Caco-2 (cell line): ENCODE measurements at places on chromosomes 1 and 21.

DNA sequence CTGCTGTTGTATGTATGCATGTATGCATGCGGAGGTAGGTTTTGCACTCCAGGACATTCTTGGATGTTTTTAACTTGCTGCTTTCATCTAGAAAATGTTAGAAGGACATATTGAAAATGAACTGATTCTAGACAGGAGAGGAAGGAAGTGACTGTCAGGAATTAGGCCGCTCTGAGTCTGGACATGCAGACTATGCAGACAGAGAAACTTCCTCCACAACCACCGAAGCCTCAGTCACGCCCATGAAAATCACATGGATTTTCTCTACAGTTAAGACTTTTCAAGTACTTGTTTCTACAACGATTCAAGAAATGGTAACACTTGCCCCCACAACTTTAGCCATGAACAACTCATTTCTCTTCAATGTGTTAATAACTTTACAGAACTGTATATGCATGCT is 211.1 kb downstream of the SMYD3 start:
- no peak for DNase-seq

- no peak for DNase-seq
Observed at GRCh38 chr1:198231779-198232178, 75.0 kb downstream of the NEK7 start.

DNA sequence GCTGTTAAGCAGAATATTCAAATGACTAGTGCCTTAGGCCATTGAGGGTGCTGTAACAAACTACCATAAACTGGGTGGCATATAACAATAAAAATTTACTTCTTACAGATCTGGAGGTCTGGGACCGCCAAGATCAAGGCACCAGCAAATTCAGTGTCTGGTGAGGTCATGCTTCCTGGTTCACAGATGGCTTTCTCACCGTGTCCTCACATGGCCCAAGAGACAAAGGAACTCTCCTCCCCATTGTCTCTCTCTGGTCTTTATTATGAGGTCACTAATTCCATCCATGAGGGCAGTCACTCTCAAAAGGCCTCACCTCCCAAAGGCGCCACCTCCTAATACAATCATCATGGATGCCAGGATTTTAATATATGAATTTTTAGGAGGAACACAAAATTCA is 127.3 kb downstream of the GABPA start:
- DNase-seq, result no peak

DNA sequence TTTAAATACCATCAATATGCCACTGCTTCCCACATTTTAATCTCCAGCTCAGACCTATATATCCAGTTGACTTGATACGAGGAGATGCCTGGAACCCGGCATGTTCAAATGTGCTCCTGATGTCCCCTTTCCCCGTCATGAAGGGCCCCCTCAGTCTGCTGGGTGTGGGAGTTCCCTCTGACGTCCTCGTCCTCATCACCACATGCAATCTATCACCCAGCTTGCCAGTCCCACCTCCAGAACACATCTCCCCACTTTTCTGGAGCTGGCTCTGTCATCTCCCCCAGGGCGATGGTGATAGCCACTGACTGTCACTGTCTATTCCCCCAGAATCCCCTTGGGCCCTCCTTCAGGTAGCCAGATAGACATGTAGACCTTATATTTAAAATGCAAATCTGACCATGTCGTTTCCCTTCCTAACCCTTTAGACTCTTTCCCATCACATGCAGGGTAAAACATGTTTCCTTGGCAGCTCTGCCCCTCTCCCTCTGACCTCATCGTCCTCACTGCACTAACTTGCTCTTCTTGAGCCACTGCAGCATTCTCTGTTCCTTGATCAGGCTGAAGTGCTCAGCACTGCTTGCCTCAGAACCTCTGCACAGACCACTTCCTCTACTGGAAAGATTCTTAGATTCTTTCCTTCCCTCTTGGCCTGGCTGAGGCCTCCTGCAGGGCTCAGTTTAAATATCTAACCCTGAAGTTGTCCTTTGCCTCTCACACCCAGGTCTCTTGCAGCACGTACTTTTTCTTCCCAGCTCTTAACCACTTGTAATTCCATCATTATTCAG is 7.4 kb downstream of the AZIN2 start:
- no peak for DNase-seq

- DNase-seq, result no peak
Observed at GRCh38 chr21:35204125-35204524, 155.0 kb upstream of the RUNX1 start.

- DNase-seq, result no peak
Observed at GRCh38 chr1:48258106-48258505, 35.6 kb downstream of the SLC5A9 start.

GRCh38 chr1:178706432-178706831 is 18.6 kb upstream of the RALGPS2 start:
- no peak for DNase-seq

DNA sequence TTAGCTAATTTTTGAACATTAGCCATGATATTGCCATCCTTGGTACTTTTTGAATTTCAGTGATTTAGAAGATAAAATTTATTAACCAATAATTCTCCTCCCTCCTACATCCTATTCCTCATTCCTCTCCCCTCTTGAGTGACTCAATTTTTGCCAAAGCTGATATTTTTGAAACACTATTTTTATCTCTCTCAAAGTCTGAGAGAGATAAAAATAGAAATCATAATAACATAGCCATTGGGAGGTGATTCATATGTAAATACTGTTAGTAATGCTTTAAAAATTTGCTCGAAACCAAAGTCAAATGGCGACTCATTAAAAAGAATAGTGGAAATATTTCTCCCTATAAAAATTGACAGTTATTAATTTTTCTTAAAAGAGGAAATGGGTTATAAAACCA is 97.4 kb downstream of the PATJ start:
- DNase-seq, result no peak

GRCh38 chr1:48026701-48027532 is 29.7 kb upstream of the TRABD2B start:
- DNase-seq, result no peak

DNA sequence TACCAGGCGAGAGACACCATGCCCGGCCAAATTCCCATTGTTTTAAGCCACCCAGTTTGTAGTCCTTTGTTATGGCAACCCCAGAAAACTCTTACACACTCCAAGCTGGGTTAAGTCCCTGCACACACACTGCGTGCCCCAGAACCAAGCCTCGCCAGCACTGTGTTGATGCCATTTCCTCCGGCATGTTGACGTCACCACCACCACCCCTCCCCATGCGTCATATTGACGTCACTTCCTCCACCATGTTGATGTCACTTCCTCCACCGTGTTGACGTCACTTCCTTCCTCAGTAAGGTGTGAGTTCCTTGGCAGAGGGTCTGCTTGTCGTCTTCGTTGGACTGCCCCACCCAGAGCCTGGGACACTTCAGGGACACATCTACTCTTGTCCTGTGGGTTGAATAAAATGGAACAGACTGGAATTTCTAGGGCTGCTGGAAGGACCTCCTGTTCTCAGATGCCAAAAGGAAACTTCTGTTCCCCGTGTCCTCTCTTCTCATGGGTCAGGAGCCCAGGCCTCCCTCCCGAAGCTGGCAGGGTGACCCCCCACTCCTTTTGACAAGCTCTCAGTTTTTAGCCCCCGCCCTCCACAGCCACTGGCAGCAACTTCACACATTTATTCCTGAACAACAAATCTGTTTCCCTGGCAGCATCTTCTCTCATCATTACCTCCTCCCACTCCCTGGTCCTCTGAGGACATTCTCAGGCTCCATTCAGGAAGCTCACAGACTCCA is 643.3 kb downstream of the NPHP4 start:
- DNase-seq, result no peak

- no peak for DNase-seq
Observed at GRCh38 chr1:64196074-64196870, 7.2 kb upstream of the UBE2U start.

DNA sequence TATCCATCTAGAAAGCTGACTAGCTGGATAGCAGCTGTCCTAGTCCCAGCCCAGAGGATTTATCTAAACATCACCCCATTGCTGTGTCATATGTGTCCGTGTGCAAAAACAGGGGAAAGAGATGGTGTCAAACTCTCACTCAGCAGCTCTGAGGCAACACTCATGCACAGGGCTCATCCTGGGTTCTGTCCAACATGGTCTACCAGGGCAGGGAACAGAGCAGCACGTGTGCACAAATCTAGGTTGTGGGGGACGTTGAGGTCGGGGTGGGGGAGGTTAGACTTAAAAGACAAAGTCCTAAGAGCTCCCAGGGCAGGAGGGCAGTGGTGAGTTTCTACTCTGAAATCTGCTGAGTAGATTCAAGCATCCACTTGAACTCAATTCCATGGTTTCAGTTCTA is 16.2 kb downstream of the PI4KB start:
- DNase-seq, result no peak

GRCh38 chr1:58189453-58189852 is 357.1 kb downstream of the OMA1 start:
- no peak for DNase-seq

GRCh38 chr21:44598061-44598460 is 2.3 kb upstream of the KRTAP10-7 start:
- DNase-seq, result no peak

DNA sequence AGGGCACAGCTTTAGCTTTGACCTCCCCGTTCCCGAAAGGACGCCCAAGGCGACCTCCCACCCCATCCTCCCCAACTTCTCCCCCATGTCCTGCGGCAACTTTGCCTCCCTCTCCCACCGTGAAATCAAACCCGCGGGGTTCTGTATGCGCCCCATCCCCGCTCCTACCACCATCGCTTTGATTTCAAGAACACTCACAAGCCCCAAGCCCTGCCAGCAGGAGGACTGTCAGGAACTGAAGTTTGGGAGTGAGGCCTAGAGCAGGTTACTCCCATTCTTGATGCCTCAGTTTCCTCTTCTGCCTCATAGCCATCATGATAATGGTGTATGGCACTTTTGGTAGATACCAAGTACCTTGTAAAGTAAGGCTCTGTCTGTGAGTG is 2.3 kb downstream of the PTPRU start:
- no peak for DNase-seq

DNA sequence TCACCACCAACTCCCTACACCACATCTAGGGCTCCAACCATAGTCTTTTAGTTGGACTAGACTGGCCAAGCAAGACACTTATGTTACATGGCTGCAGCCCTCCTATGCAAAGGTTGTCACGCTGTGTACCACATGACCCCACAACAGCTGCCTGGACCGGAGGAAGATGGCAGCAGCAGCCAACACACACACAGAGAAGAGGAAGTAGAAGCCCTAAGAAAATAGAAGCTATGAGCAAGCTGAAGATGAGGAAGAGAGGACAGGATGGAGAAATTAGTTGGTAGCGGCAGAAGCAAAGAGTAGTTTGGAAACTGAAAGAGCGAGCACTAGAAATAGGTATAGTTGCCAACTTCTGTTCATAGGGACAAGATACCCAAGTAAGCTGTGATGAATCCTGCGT is 60.8 kb upstream of the RALGPS2 start:
- DNase-seq, result no peak

- no peak for DNase-seq
Observed at GRCh38 chr1:19138331-19138730, 71.7 kb downstream of the UBR4 start.

- DNase-seq, result no peak
Observed at GRCh38 chr1:115210302-115210711, 121.0 kb upstream of the TSPAN2 start.

GRCh38 chr21:37658817-37659458 is 257.3 kb downstream of the KCNJ6 start:
- no peak for DNase-seq

GRCh38 chr1:7783178-7783711 is 846 bp upstream of the PER3 start:
- peak; percentile 84 for DNase-seq

DNA sequence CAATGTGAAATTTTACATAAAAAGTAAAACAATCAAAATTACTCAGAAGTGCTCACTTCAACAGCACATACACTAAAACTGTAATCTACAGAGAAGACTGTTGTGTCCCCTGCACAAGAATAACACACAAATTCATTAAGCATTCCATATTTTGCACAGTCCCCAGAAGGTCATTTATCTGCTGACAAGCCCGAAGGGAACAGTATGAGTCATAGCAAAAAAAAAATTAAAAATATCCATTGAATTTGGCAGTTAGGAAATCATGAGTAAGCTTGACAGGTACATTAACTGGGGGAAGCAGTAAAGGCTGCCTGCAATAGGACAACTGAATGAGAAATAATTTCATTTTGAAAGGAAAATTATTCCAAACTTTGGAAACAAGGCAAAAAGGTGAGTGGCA is 3.3 kb upstream of the CACYBP start:
- no peak for DNase-seq

DNA sequence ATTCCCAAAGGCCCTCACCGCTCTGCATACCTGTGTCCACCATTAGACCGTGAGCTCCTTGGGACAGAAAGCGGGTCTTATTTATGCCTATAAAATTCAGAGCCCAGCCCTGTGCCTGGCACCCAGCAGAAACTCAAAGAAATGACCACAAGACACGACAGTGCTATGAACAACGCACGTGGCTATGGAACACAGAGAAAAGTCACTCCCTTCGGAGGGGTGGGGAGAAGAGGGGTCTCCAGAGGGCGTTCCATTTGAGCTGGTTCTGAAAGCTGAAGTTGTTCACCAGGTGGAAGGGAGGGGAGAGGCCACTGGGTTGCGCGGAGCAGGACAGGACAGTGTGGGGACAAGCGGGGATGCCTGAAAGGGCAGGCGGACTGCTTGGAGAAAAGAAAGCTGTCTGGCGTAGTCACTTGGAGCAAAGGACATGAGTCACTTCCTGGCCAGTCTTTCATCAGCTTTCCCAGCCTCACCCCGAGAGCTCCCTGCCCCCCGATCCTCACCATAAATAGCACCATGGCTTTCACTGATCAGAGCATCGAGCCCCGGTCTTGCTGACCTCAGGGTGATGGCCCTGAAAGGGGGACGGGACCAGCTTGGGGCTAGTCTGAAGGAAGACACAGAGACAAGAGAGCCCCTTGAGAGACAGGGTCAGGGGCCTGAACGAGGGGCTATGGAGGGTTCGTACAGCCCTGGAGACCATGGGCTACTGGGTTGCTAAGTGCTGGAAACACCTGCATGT is 28.5 kb downstream of the ECE1 start:
- DNase-seq, result no peak

DNA sequence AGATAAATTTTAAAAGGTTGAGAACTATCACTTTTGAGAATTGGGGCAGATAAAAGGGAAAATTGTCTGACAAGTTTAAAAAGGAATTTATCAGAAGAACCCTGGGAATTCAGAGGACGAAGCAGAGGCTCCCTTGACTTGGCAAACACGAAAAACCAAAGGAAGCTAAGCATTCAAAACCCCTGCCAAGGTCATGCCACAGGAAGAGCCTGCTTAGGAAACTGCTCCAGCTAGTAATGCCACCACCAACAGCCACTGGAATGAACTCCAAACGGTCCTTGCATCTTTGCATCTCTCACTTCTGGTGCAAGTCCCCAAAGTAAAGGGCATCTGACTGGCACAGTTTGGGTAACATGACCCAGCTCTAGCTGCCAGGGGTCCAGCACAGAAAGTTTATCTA is 7.2 kb downstream of the GPBP1L1 start:
- DNase-seq, result no peak

GRCh38 chr21:29033871-29034270 is 9.4 kb downstream of the USP16 start:
- DNase-seq, result no peak
